ENCODE measurements at places on chromosomes 1 and 21. TPM values are rescaled to one million over a fixed set of nuclear protein-coding genes. Genes with fewer than 3 reads are reported as not detected.

Gene GBP1
- 160 TPM for total RNA-seq

Gene VWA5B1
- not detected for total RNA-seq

Gene PKLR
- total RNA-seq = not detected

Gene KCNJ15
- total RNA-seq = not detected

Gene CDK18
- 9.9 TPM for total RNA-seq

Gene TEDDM1
- total RNA-seq = not detected

Gene ACTL8
- not detected for total RNA-seq

Gene NMNAT2
- not detected for total RNA-seq

Gene CAMK1G
- not detected for total RNA-seq

Gene FAM72A
- total RNA-seq = 21.3 TPM

Gene CYP4A22
- not detected for total RNA-seq

Gene TTC3
- 85.6 TPM for total RNA-seq

Gene DMRTA2
- total RNA-seq = not detected

Gene TMEM125
- total RNA-seq = not detected

Gene COL11A1
- total RNA-seq = not detected

Gene S100A12
- total RNA-seq = not detected

Gene GUCA2B
- not detected for total RNA-seq

Gene LRP8
- total RNA-seq = 45.0 TPM

Gene CR1
- total RNA-seq = 10.9 TPM

Gene IFNLR1
- total RNA-seq = 7.9 TPM

Gene PMVK
- total RNA-seq = 26.4 TPM

Gene MEX3A
- total RNA-seq = 0.09 TPM

Gene PAPPA2
- not detected for total RNA-seq

Gene EFNA1
- 0.48 TPM for total RNA-seq

Gene TMPRSS3
- 10.7 TPM for total RNA-seq

Gene HMCN1
- total RNA-seq = 0.34 TPM

Gene ERICH3
- not detected for total RNA-seq

Gene DCST1
- total RNA-seq = not detected

Gene EXO5
- 14.6 TPM for total RNA-seq

Gene BROX
- total RNA-seq = 46.0 TPM

Gene RXFP4
- total RNA-seq = 0.26 TPM

Gene FAM151A
- total RNA-seq = not detected

Gene USP25
- total RNA-seq = 70.4 TPM

Gene PEAR1
- total RNA-seq = 0.28 TPM

Gene SLC19A2
- 4.8 TPM for total RNA-seq

Gene KIF21B
- total RNA-seq = 143 TPM

Gene ANKRD35
- total RNA-seq = 0.40 TPM

Data from activated naive CD8-positive, alpha-beta T cell treated with anti-CD3 and anti-CD28 coated beads, Interleukin-2, amount 10 ng/mL, durations not matched to agents 7 days and 5 days (primary cell).